Right lobe of liver (tissue), 6 donors: ENCODE measurements at places on chromosomes 5 and 9.

GRCh38 chr9:18555105-18555883, 81.3 kb downstream of the ADAMTSL1 start:
- no peak for DNase-seq

DNA sequence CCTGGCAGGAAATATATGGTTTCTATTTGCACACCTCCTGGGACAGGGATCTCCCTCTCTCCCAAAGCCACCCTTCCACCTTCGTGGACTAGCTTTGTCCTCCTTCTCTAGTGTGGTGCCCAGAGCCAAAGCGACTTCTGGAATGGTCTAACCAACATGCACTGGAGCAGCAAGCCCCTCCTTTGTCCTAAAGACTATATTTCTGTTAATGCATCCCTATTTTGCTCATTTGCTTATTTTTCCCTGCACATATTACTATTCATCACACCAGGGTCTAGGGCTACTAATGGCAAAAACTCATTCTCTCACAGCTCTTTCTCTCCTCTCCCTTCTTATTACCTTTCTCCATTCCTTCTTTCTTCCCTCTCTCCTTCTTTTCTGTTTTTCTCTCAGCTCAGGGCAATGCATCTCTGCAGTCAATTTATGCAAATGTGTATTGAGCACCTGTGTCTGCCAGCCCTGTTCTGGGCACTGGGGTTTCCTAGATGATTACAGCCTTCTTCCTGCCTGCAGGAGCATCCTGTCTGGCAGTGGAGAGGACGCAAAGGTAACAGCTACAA, 2.8 kb upstream of the NEURL1B start:
- no peak for DNase-seq

DNA sequence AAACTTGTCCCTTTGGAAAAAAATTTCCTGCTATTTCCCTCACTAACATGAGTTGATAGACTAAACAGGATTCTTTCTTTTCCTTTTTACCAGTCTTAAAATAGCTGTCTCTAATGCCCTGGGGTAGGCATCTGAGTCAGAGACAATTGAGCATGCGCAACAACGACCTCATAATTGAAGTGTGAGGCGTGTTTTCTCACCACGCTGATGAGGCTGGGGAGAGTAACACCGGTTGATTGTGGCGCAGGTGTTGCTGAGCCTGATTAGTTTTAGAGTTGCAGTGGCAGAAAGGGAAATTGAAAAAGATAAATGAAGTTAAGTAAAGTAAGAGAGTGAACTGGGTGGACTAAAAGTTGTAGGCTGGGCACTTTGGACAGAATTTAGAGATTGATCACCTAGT, 213.7 kb downstream of the TLR4 start:
- DNase-seq: no peak

DNA sequence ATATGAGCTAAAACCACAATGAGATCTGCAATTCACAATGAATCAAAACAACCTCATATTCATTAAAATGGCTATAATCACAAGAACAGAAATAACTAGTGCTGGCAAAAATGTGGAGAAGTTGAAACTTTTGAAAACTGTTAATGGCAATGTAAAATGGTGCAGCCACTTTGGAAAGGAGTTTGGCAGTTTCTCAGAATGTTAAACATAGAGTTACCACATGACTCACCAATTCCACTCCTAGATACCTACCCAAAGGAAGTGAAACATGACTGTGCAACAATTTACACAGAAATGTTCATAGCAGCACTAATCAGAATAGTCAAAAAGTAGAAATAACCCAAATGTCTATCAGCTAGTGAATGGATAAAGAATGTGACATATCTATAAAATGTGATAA, 862.2 kb downstream of the DTWD2 start:
- DNase-seq: no peak

- DNase-seq: no peak
Observed at GRCh38 chr5:104611135-104611767, 1048.7 kb upstream of the NUDT12 start.

GRCh38 chr5:109560554-109560953, 129.2 kb upstream of the MAN2A1 start:
- no peak for DNase-seq

DNA sequence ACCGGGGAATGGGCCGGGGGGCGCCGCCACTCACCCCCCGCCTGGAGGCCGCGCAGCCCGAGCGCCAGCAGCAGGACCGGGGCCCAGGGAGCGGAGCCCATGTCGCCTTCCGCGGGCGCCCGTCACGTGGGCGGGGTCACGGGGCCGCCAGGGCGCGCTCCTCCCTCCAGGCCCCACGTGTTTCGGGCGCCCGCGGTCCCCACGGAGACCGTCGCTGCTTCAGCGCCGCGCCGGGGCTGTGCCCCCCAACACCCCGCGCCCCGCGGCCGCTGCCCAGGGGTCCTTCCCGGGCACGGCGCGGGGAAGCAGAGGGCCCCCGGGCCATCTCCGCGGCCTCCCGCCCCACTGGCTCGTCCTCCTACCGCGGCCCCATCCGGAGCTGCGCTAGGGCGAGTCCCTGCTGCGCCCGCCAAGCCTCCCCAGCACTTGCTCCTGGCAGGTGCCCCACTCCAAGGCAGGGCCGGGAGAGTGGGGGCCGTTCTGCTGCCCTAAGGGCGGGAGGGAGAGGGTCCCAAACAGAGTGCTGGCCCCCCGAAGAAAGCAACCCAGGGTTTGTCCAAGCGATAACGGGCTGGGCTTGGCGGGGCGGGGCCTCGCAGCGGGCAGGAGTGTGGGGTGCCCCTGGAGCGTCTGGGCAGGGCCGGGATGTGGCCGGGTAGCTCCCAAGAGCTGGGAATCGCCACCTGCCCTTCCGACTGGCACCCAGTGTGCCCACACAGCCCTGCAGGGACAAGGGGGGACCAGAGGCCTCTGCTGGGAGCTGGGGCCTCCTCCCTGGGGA, at the start of gene DPP7:
TSS of gene DPP7 (minus strand) at position 121 of the 781 bp plus-strand sequence. CDS start at position 101, 20 bp downstream.
- DNase-seq: peak; percentile 85
